ENCODE measurements at places on chromosomes 11 and 22. TPM values are rescaled to one million over a fixed set of nuclear protein-coding genes. Genes with fewer than 3 reads are reported as not detected.

GRCh38 chr11:11135820-11136476, 217.1 kb downstream of the CSNK2A3 start:
- H3K36me3 ChIP-seq, result no peaks in the 10 kb centered on the region
- H3K4me1 ChIP-seq, result peaks cover 3% of the 10 kb centered on the region
- H3K27ac ChIP-seq, result peak overlapping the region; percentile 59
- no peak for DNase-seq

DNA sequence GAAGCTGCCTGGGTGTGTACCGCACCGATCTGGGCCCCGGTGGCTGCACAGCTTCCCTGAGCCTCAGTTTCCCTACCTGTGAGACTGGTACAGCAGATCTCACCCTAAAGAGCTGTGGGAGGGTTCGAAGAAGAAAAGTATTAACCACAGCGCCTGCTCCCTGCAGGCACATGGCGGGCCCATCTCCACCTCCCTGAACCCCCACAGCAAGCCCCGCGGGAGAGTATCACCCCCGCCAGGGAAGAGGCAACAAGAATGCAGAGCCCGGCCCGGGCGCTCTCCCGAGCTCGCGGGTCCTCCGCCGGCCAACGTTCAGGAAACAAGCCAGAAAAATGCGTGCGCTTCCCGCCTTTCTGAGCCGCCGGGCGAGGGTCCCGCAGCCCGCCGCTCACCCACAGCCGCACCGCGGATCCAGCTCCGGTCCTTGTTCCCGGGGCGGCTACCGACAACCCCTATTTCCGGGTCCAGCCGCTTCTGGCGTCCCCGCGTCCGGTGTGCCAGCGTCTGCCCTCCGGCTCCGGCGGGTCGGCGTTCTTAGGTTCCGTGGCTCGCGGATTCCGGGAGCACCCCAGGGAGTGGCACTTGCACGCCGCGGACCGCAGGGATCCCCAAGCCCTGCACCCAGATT, at the start of gene TOP3B:
Gene TOP3B, minus strand, starts transcription at position 450 of the 628 bp plus-strand sequence. CDS start 7,078 bp downstream, outside the sequence.
- peak; percentile 90 for DNase-seq
- peak within 1 kb of the TSS; percentile 98 for H3K4me3 ChIP-seq
- peaks cover 5% of the 10 kb centered on the region for H3K4me1 ChIP-seq
- no peaks in the 10 kb centered on the region for H3K27me3 ChIP-seq

The EXPH5 gene
- 2.0 TPM for polyA plus RNA-seq

DNA sequence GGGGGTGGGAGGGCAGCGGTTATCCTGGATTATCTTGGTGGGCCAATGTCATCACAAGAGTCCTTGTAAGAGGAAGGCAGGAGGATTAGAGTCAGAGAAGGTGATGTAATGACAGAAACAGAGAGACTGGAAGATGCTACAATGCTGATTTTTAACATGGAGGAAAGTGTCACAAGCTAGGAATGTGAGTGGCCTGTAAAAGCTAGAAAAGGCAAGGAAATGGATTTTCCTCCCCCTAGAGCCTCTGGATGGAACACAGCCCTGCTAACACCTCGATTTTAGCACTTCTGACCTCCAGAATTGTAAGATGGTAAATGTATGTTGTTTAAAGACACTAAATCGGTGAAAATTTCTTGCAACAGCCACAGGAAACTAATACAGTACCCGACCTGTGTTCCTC, 109.3 kb downstream of the MN1 start:
- no peak overlapping the region for H3K4me3 ChIP-seq
- H3K27ac ChIP-seq, result no peak overlapping the region
- no peaks in the 10 kb centered on the region for H3K27me3 ChIP-seq
- H3K36me3 ChIP-seq, result no peaks in the 10 kb centered on the region
- H3K4me1 ChIP-seq, result no peaks in the 10 kb centered on the region

DNA sequence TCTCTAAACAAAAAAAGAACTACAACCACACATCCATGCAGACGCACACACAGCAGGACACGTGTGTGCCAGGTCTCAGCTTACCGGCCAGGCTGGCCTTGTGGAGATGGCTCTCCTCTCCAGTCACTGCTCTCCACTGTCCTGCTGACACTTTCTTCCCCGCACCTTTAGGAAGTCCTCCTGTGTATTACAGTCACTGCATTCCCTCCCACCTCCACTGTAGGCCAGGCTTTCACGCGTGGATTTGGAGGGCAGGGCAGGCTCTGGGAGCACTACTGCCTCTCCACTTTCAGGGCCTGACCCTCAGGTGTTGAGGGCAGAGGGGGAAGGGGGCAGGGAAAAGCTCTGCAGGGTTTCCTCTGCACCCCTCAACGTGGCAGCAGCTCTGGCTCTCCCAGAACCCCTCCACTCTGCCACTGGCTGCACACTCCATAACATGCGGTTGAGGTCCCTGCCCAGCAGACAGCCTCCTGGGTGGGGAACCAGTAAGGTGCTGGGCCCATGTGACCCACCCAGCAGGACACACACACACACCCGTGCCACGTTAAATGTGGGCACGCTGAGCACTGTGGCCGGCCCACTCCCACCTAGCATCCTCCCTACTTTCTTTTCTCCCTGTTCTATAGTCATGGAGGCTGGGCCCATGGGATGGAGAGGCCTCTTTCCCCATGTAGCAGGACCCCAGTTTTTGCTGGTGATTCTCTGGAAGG, 107.0 kb upstream of the PITPNB start:
- H3K36me3 ChIP-seq, result no peaks in the 10 kb centered on the region
- DNase-seq, result no peak
- no peaks in the 10 kb centered on the region for H3K27me3 ChIP-seq
- H3K4me3 ChIP-seq, result no peak overlapping the region
- H3K4me1 ChIP-seq, result peaks cover 4% of the 10 kb centered on the region
